ENCODE measurements at places on chromosomes 7 and 10.

GRCh38 chr7:94045581-94045980 lies 41.4 kb upstream of the BET1 start:
- peak; percentile 58 for DNase-seq

- DNase-seq = no peak
Measured at GRCh38 chr7:50728184-50728583, 54.5 kb downstream of the GRB10 start.

- DNase-seq = no peak
Measured at GRCh38 chr7:20240080-20240926, 23.1 kb upstream of the MACC1 start.

- DNase-seq = no peak
Measured at GRCh38 chr10:133422807-133423771, 1.3 kb downstream of the SPRN start.

DNA sequence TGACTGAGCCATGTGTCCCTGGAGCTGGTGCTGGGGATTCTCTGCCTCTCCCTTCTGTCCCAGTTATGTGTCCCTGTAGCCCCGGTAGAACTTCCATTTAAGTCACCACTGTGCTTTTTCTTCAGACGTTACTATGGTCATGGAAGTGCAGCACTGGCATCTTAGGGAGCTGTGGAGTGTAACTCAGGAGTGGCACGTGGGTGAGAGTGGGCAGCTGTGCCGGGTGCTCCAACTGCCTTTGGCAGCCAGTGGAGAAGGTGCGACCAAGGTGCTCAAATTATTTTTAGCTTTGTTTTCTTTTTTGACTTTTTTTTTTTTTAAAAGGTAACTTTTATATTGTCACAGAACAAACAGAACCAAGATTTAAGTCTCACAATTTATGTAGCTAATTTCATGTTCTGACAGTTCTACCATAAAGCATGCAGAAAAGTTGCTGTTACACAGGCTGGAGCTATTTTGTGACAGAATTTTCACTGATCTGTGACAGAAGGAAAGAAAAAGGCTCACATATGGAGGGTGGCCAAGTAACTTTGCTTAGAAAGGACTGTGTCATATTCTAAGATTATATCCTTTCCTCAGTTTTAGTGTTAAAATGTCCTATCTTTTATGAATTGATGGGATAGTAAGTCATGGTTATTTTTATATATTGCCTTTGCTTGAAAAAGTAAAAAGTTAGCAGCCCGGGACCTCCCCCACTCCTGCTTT lies 73.9 kb downstream of the SH2D4B start:
- DNase-seq = no peak

DNA sequence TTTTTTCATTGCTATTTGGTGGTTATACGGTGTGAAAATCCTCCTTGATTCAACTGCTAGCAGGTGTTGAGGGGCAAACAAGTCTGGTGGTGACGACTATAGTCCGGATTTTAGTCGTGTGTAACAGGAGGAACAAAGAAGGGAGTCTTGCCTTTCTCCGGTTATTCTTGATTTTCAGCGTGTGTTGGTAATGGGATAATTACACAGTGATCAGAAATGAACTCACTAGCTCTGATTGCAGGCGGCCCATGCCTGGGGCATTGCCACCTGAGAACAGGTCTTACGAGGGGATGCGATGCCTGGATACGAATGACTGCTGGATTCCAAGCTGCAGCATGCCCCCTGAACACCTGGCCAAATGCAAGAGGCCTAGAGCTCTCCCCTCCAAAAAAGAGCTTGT lies 72.8 kb downstream of the CAMK1D start:
- no peak for DNase-seq

DNA sequence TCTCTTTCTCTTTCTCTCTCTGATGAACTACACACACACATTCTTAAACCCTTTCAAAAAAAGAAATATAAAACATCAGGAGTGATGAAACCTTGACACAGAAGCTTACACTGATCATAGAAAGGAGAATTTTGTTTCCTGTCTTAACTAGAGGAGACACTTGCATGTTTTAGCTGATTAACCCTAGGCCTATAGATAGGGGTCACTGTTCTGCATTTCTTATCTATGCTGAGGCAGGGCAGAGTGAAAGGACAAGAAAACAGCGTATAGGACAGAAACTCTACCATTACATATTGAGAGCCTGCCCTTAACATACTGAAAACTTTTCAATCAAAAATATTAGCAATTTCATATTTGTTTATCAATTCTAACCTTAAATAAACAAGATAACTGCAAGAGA lies 680.6 kb upstream of the MBL2 start:
- DNase-seq = no peak

GRCh38 chr10:132861116-132861691 lies 75.3 kb upstream of the NKX6-2 start:
- no peak for DNase-seq

GRCh38 chr7:139987691-139988516 lies 74.8 kb downstream of the PARP12 start:
- DNase-seq = no peak

DNA sequence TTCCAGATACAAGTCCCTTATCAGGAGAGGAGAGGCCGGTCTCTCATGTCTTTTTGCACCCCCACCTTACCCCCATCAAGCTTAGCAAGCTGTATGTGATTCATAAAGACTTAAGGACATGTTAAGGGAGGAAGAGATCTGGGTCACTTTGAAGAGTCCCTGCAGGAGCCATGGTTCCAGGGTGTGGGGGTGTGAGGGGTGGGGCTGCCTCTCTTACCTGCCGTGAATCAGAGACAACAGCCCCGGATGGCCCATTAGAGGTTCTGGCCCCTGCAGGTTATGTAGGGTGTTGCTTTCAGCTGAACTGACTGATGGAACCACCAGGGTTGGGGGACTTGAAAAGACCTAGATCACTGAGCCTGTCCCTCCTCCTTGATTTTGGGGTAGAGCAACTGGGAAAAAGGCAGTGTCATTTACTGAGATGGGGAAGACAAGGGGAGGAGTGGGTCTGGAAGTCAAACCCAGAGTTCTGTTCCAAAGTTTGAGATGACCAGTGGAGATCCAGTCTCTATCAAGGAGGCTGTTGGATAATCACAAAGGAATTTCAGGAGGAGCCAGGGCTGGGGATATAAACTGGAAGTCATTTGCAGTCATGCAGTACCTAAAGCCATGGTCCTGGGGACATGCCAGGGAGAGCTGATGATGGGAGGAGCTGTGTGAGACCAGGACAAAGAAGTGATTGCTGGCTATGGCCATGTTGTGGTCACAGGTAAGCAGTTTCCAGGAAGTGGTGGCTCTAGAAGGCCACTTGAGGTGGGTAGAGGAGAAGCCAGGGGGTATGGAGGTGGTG lies 23.1 kb downstream of the ADAMTS14 start:
- no peak for DNase-seq

Data from inflammatory macrophage treated with lipopolysaccharide for 1 hour (primary cell).